Foreskin keratinocyte (primary cell): ENCODE measurements at places on chromosomes 7 and 10. TPM values are rescaled to one million over a fixed set of nuclear protein-coding genes. Genes with fewer than 3 reads are reported as not detected.

DNA sequence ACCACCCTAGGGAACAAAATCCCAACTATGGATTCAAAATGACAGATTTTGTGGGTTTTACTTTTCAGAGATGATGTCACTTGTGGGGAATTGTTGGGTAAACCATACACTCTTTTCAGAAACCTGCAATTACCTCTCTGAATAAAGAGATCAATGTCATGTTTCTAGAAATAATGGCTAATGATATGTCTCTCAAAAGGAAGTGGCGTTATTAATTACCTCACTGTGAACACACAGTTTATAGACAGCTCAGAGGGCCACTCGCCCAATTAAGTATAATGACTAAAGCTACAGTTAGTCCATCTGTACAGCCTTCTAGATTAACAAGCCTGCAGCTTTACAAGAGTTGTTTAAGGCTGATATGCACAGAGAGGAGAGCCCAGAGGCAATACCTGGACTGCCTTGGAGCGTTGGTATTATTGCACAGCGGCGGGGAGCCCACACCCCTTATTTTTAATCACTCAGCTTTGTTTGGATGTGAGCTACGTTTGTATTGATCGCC lies 79.5 kb downstream of the RAB11FIP2 start:
- no peak for DNase-seq

- peak; percentile 82 for DNase-seq
Measured at GRCh38 chr7:1028775-1029636, 15.3 kb upstream of the GPR146 start.

DNA sequence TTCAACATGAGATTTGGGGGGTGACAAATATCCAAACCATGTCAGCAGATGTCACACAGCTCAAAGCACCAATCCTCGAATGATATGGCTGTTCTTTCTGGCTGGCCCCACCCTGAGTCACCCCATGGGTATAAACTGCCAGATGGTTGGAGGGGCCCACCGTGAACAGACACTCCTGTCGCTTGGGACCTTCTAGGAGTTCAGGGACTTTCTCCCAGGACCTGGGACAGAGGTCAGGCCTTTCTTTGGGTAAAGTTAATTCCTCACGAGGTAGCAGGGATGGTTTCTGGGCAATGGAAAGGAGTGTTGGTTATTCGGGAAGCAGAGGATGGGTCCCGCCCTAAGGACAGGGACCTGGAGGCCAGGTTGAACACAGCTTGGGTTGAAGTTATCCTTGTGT lies 262.0 kb downstream of the ACTR3B start:
- DNase-seq, result no peak

DNA sequence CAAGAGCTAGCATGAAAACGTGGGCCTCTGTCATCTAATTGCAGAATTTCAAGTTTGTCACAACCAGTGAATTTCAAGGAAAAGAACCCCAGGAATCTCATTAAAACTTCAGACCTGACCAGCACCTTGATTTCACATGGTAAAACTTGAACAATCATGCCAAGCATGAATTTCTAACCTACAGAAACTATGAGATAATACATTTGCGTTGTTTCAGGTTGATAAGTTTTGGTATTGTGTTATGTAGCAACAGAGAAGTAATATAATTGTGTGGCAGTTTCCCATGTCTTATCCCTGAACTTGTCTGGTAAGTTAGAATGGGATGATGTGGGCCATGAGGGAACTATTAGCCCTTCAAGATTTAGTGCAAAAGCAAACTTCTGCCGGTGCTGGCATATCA lies 530.1 kb downstream of the ANKRD7 start:
- DNase-seq, result peak; percentile 76

GRCh38 chr10:13630231-13630630 lies 43.5 kb downstream of the PRPF18 start:
- no peak for DNase-seq

DNA sequence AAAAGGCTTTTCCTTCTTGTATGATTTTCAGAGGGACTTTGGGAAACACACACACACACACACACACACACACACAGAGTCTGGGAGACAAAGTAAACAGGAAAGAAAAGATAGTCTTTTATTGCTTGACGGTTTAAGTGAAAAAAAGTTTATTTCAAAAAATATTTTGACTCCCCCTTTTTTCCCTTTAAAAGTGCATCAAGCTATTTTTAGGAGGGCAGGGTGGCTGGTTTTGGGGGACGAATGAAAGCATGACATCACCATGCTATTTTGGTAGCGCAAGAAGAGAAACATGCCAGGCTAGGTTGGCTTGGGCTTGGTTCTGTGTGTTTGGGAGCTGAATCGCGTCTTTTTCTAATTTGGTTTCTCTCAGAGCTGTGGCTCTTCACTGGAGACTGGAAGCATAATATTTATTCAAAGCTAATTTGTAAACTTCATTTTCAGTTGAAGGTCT lies 129.2 kb downstream of the BAMBI start:
- DNase-seq, result no peak

DNA sequence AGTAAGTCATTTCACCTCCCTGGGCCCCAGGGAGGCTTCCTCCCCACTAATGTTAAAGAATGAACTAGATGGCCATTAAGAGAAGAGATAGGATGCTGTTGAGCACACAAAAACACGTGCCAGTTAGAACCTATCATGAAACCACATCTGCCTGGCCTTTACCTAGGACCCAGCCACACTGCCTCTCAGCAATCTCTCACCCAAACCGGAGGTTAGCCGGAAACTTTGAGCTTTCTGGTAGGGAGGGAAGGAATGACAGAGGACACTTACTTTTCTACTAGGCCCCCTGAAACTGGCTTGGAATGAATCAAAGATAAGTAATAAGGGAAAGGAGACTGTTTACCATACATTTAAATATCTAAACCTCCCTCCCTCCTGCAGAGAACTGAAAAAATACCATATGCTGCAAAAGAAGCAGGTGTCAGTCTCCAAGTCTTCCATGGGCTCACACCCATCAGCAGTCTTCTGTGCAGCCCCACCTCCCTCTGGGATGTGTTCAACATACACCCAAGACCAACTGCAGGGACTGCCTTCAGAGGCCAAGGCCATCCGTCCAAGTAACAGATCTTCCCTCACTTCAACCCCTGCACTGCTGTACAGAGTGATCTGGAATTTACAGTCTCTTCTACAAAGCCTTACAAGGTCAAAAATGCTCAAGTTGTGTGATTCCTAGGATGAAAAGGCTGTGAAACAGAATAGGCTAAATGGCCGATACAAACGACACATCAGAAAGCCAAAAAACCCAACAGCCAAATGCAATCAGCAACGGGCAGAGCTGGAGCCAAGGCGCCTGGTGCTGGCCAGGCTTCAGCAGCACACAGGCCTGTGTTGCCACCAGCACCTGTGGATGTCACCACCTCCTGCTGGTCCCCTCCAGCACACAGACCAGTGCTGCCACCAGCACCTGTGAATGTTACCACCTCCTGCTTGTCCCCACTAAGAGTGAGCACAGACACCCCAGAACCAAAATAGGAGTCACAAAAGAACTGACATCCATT lies 42.4 kb downstream of the SORBS1 start:
- no peak for DNase-seq

The CYP3A7 gene
- total RNA-seq, result not detected in 2 replicates

- DNase-seq, result no peak
Measured at GRCh38 chr7:87038993-87039690, 20.3 kb downstream of the ELAPOR2 start.

The HOXA2 gene
- total RNA-seq, result 0.25 and 0.31 TPM in 2 replicates

The LIPN gene
- not detected in 2 replicates for total RNA-seq

GRCh38 chr7:143987513-143987912 lies 12.6 kb upstream of the OR6B1 start:
- DNase-seq, result no peak

- DNase-seq, result no peak
Measured at GRCh38 chr10:73161662-73162061, 6.1 kb downstream of the ECD start.

DNA sequence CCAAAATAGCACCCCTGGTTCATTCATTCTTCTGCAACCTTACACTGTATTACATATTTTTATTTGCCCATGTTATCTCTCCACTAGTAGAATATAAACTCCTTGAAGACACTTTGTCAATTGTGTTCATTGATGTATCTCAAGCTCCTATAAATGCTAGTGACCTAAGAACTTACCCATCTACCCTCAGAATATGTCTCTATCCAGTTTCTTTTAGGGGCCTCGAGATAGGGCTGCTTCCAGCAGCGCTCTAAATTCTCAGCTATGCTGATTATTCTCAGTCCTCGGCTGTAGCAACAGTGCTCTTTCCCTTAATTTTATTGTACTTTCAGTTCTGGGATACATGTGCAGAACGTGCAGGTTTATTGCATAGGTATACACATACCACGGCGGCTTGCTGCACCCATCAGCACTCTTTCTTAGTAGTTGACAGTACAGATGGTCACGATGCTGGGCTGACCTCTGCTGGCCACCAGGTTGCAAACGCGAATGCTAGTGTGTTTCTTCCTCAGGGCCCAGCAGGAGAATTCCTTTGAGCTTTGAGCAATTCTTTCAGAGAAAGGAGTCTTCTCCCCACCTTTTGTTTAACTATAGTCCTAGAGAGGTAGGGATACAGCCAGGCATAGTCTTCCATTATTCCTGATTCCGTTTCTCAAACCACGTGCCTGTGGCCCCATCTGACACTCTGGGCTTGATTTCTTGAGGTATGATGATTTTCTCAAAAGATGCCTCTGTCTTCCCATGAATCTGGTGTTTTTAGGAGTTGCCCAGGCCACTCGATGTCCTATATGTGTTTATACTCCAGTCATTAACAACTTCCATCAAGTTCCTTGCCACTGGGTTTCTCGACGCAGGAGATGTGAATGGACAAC lies 49.1 kb upstream of the CDC14C start:
- DNase-seq, result peak; percentile 34

GRCh38 chr10:29816801-29817558 lies 182.2 kb upstream of the SVIL start:
- no peak for DNase-seq

- peak; percentile 35 for DNase-seq
Measured at GRCh38 chr7:124752310-124752709, 13.3 kb downstream of the GPR37 start.

The NKX1-2 gene
- 4.5 and 5.5 TPM in 2 replicates for total RNA-seq
